Naive thymus-derived CD8-positive, alpha-beta T cell (primary cell): ENCODE measurements at places on chromosomes 12 and 14. TPM values are rescaled to one million over a fixed set of nuclear protein-coding genes. Genes with fewer than 3 reads are reported as not detected.

The TMEM117 gene
- total RNA-seq = 3.9 TPM

The LAG3 gene
- total RNA-seq = 0.75 TPM

The OR4Q3 gene
- not detected for total RNA-seq

DNA sequence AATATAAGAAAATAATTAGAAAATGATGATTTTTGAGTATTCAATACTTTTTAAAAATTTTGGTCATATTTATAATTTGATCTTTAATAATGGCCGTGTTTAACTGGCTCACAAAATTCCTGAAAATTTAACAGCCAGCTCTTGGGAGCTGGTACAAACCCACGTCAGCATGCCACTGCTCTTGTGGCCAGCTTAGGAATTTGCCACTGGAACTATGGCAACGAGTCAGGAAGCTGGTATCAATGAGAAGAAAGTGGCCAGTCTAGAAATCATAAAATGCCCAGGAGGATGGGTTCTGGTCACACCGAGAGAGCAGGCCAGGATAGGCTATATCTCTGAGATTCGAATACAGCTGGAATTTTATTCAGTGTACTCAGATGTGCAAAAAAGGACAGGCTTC, 72.2 kb upstream of the PLEKHG3 start:
- no peak for DNase-seq

The CLEC4E gene
- not detected for total RNA-seq

DNA sequence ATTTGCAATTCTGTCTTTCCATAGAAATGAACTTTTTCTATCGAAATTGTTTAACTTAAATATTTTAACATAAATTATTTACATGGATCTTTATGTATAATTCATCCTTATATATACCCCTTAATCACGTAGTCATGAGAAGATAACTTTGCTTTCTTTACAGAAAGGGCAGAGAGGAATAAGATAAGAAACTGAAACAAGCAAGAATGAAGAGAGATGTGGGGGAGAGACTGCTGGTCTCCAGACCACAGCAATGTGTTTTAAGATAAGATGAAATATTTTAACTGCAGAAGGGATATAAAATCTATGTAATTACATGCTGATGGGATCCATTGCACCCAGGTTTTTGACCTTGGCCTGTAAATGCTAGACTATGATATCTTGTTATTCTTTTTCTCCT, 34.7 kb upstream of the DNM1L start:
- no peak for DNase-seq

The CABP1 gene
- 0.34 TPM for total RNA-seq

- no peak for DNase-seq
Observed at GRCh38 chr14:26596543-26597061, 1.2 kb downstream of the NOVA1 start.

The SMOC1 gene
- total RNA-seq = not detected

The CD4 gene
- 1.4 TPM for total RNA-seq

The CYP46A1 gene
- 0.44 TPM for total RNA-seq

The ZNF410 gene
- total RNA-seq = 50.6 TPM

DNA sequence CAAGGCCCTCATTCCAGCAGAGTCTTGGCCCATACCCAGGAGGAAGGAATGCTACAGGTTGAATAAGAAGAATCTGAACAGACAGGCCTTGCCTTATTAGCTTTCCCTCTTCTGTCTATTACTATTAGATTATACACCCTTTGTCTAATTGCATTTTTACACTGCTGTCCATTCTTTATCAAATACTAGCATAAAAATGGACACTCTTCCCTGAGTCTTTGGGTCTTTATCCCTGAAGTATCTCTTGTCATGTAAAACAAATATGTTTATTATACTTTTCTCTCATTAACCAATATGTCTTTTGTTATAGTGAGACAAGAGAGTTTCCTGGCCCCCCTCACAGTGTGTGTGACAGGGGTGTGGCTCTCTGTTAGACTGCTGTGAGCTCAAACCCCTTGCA, 897.4 kb upstream of the SEL1L start:
- DNase-seq = no peak

DNA sequence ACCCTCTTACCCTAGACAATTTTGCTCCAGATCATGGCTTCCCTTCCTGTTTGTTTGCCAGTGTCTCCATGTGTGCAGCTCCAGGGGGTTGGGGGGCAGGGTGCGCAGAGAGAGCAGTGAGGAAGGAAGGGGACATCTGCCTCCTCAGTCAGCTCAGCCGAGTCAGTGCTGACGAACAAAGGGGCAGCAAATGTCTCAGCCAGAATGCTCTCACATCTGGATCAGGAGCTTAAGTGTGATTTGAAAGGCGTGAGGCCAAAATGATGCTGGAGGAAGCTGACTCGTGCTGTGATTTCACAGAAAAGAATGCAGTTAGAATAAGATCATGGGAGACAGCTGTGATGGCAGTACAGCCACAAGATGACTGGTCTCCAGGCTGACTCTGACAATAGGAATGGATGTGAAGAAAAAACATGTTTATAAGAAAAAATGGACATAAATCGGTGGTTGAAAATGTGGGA, 27.1 kb upstream of the CDK17 start:
- DNase-seq = no peak

The PPP1R1A gene
- not detected for total RNA-seq

The GDF11 gene
- 7.7 TPM for total RNA-seq

DNA sequence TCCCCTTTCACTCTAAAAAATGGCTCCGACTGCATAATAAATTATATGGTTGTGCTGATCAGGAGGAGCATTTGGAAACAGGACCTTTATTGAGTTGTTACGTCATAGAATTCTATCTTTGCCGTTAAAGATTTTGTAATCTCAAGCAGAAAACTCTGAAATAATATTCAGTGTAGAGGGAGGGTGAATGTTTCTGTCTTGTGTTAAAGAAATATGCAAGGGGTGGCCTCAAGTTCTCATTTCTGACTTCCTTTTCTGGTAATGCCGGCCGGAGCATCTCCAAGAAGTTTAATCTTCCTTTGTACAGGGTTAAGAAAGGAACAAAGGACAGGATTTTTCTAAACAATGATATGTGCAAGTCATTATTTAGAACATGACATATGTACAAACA, 165.1 kb downstream of the SLC38A4 start:
- no peak for DNase-seq

The RABGGTA gene
- total RNA-seq = 43.3 TPM

The INHBC gene
- 0.18 TPM for total RNA-seq

DNA sequence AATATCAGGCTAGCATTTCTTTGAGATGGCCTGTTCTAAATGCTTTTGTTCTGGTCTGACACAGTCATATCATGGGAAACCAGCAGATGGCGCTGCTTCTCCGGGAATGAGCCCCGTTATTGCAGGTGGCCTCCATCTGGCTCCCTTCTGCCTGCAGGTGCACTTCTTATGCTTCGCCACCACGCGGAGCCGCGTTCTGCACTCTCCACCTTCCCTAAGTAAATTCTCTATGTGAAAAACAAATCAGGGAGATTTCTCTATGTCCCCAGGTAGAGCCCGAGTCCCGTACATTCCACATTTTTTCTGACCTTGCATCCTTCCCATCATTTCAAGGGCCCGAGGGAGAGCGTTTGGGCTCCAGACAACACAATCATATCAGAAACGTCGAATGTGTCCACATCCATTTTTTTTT, 26.2 kb downstream of the GLRX5 start:
- DNase-seq = peak; percentile 75

DNA sequence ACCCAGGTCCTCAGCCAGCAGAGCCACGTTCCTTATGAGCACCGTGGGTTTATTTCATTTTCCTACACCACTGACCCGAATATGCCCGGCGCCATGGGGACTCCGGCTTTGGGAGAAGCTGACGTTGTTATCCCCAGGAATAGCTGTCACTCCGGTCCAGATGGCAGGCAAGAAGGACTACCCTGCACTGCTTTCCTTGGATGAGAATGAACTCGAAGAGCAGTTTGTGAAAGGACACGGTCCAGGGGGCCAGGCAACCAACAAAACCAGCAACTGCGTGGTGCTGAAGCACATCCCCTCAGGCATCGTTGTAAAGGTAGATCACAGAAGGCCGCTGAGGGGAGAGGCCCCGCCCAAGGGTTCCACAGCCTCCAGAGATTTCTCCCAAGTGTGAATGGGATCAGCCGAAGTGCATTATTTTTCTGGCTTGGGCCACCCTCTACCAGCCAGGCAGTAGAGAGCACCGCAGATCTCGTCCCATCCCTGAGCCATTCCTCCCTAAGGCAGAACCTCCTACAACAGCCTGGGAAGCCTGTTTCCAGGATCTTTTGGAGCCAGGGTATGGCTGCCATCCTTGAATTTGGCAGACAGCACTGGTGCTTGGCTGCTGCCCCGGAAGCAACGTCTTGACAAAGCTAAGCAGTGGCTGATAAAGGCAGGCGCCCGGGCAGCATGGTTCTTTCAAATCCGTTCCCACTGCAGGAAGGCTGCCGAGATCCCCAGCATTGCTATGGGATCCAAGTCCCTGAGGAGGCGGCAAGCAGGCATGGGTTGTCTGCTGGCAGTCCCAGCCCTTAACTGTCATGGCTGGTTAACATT, 17.8 kb downstream of the CDK2AP1 start:
- no peak for DNase-seq

The RFC5 gene
- 18.4 TPM for total RNA-seq

GRCh38 chr12:119446459-119446858, 111.9 kb downstream of the CCDC60 start:
- DNase-seq = no peak

DNA sequence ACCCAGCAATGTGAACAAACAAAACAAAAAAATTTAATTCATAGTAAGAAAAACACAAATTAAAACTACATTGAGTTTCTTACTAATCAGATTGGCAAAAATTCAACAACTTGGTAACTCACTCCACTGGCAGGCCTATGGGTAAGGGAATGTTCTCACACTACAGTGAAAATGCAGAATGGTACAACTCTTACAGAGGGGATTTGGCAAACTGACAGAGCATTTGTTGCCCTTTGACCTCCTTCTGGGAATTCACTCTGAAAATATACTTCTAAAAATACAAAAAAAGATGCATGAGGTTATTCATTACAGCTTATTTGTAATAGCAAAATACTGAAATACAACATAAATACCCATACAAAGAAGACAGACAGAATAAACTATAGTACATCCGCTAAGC, 32.8 kb downstream of the ABCD2 start:
- DNase-seq = no peak

The ZCCHC8 gene
- 43.3 TPM for total RNA-seq

- DNase-seq = no peak
Observed at GRCh38 chr14:29743531-29743930, 184.1 kb downstream of the PRKD1 start.

GRCh38 chr12:25942709-25943108, 15.8 kb upstream of the RASSF8 start:
- no peak for DNase-seq

- no peak for DNase-seq
Observed at GRCh38 chr12:12546314-12546772, 16.3 kb downstream of the DUSP16 start.

- DNase-seq = no peak
Observed at GRCh38 chr14:74415115-74415437, 10.9 kb downstream of the SYNDIG1L start.

GRCh38 chr12:62787611-62788010, 147.3 kb downstream of the PPM1H start:
- no peak for DNase-seq

GRCh38 chr14:69153152-69153872, 393 bp upstream of the DCAF5 start:
- no peak for DNase-seq

The LGALS3 gene
- total RNA-seq = 7.2 TPM

DNA sequence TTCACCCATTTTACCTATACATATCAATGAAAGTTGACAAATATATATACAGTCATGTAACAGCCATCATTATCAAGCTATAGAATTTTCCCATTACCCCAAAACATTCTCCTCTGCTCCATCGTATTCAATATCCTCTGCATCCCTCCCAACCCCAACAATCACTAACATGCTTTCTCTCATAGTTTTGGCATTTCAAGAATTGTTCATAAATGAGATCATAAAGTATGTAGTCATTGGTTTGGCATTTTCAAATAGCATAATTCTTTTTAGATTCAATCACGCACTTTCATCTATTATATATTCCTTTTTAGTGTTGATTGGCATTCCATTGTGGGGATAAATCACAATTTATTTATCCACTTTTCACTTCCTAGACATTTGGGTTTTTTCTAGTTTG, 866.0 kb upstream of the TMEM132C start:
- DNase-seq = no peak

The SDR9C7 gene
- not detected for total RNA-seq
